ENCODE measurements at places on chromosomes 3 and 15.

DNA sequence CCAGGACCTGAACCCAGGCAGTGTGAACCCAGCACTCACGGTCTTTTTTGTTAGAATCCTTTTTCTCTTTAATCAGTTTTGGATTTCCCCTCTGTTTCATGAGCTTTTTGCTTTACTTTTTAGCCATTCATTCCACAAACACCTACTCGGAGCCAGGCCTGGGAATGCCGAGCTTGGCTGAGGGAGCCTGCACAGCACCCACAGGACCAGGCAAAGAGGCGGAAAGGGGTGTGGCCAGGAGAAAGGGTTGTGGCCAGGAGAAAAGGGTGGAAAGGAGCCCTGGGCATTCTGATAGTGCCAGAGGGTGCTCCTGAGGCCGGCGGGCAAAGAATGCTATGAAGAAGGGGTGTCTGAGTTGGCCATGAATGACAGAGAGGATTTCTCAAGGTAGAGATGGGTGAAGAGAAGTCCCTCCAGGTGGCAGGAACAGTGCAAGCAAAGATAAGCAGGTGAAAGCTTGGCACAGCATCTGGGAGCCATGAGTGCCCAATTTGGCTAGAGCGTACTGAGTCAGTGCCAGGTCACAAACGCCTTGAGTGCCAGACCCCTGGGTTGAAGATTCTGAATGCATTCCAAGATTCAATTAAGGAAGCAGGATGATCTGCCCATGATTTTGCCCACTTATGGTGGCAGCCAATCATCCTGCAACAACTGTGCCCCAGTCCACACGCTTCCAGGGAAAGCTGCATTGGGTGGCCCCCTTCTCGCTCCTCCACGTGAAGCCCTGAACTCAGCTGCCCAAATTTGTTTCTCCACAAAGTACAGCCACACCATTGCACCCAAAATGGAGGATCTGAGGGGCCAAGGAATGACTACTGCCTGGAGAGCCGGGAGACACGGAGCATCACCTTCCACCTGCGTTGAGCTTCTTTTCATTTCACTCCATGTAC, 157.2 kb downstream of the XXYLT1 start:
- DNase-seq = no peak

DNA sequence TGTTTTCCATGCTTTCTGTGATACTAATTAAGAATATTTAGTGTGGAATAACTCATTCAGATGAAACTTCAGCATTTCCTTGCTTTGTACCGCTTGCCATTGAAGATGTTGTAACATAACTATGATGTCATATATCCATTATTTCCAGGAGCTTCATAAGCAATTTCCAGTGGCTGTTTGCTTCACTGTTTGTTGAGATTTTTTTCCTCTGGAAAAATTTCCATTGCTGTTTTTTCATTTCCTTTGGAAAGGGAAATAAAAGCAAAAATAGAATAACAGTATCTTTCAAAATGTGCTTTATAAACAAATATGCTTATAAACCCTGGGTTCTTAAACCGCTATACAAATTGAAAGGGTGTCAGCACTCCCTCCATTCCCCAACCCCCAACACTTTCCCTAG, 319.6 kb upstream of the SEMA6D start:
- DNase-seq = no peak

- DNase-seq = no peak
Observed at GRCh38 chr15:60773901-60774300, 295.0 kb upstream of the ICE2 start.

DNA sequence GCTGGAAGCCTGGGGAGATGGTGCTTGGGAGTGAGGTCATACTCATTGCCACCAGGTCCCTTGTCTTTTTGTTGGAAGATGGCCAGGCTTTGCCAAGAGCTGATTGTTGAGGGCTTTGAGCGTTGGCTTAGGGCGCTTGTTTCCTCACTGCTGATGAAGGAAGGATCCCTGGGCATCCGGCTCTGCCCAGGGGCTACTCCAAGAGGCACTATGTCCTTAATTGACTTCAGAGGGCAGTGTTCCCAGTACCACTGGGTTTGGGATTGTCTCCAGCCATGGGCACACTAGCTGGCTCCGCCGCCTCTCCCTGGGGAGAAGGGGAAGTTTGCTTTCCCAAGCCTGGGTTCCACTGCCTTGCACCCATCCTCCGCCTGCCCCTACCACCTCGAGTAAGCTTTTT, 57.2 kb upstream of the RGMA start:
- DNase-seq = no peak

GRCh38 chr3:42172047-42172654, 81.0 kb downstream of the TRAK1 start:
- no peak for DNase-seq

- DNase-seq = no peak
Observed at GRCh38 chr15:95492388-95493070, 838.0 kb upstream of the NR2F2 start.

GRCh38 chr15:69209661-69210060, 49.2 kb downstream of the GLCE start:
- no peak for DNase-seq

DNA sequence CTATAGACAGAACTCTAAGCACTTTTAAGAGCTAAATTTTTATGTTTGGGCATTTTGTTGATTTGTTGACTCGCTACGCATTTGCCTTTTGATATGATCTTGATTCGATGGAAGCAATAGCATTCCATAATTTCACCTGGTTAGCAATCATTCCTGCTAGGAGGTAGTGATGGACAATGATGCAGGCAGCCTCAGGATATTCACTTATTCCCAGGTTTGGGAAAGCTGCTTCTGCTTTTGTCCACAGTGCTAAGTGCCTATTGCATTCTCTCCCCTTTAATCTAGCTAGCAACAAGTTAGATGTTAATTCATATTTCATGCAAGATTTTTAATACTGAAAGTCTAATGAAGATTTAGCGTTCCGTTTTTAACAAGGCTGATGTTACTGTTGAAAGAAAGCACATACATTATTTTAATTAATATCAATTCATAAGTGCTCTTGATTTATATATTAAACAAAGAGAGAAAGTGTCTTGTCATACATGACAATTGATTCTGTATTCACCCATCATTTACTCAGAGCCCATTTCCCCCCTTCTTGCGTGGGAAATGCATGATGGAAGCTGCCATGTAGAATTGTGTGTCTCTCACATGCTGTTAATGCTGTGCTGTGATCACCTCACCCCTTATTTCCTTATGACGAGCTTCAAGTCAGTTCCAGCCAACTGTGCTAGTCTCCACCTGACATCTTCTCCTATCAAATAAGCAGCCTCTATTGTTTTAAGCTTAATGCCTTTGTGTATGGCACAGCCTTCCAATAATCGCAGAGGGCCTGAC, 53.0 kb upstream of the TMCO5A start:
- DNase-seq = no peak

DNA sequence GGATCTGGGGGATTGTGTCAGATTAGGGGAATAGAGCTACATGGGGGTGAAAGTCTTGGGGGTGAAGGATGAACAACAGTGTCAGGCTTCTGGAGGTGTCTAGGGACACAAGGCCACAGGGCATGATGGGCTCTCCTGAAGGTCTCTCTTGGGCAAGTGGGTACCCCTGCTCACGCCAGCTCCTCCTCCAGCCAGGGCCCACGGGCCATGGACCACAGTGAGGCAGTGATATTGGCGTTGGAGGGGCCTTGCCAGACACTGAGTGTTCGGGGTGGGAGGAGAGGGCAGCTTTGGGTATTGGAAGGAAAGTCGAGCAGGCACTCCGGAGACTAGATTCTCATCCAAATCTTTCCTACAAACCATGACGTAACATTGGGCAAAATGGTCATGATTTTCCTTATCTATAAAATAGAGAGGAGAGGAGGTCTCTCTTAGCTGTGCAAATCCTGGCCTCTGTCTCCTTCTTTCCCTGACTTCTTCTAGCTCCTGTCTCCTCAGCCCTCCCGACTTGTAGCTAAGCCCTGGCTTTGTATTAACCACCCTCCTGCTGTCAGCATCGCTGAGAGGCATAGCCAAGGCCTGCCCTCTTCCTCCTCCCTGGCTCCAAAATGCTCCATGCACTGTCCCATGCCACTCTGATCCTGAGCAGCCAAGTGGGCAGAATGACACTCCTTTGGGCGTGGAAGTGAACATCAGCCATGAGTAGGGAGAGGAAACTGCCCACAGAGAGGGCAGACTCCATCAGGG, 24.0 kb upstream of the SRP14 start:
- DNase-seq = no peak

GRCh38 chr15:51377038-51377786, 35.8 kb downstream of the GLDN start:
- no peak for DNase-seq

DNA sequence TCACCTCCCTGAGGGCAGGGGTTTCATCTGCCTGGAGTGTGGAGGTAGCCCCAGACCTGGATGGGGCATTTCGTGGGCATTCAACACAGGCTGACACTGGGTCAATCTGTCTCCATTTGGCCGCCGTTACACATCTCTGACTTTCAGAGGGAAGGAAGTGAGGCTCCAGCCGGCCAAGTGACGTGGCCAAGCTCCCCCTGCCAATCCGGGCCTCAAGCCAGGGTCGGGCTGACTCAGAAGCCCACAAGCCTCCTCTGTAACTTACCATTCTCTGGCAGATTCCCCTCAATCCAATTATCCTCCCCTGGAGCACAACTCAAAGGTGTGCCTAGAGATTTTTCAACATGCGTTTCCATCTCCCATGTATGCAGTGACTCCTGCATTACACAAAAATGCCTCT, 227.6 kb downstream of the KLF13 start:
- no peak for DNase-seq

DNA sequence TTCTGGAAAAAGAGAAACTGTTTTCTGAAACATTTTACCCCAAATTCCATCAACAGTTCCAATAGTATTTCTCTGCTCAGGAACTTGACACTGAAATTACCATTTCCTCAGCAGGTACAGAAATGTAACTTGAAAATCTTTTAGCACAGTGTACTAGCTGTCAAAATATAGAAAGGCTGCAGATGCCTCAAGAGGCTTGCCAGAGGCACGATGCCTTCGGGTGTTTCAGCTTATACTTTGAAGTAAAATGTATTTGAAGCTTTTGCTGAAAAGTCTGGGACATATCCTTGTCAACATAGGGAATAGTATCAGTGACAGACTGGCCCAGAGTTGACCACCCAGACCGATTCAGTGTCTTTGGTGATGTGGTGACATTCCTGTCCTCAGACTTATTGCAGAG, 154.4 kb upstream of the CHRM5 start:
- DNase-seq = no peak

DNA sequence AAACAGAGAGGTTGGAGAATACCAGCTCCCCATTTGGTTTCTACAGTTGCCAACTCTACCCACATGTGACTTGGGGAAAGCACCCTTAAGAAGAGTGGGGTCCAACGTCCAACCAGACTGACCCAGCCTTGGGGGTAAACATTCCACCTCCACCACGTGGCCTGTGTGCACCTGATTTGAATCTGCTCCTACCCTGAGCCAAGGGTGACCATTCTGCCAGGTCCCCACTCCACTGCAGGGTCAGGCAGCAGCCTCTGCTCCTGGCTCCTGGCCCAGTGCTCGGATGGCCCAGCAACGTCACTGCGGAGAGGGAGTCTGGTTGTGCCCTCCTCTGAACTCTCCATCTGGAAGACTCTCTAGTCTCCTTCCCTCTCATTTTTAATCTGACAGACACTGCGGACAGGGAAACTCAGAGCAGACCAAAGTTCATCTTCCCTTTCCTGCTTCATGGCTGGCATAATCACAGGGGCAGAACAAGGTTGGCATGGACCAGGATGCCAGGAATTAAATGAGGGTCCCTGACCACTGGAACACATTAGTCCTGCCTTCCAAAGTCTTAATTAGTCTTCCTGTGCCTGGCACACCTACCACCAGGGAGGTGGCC, 29.4 kb downstream of the FHIT start:
- DNase-seq = no peak

- no peak for DNase-seq
Observed at GRCh38 chr3:41116851-41117250, 82.5 kb upstream of the CTNNB1 start.

GRCh38 chr3:155742349-155742965, 2.4 kb downstream of the PLCH1 start:
- DNase-seq = no peak

DNA sequence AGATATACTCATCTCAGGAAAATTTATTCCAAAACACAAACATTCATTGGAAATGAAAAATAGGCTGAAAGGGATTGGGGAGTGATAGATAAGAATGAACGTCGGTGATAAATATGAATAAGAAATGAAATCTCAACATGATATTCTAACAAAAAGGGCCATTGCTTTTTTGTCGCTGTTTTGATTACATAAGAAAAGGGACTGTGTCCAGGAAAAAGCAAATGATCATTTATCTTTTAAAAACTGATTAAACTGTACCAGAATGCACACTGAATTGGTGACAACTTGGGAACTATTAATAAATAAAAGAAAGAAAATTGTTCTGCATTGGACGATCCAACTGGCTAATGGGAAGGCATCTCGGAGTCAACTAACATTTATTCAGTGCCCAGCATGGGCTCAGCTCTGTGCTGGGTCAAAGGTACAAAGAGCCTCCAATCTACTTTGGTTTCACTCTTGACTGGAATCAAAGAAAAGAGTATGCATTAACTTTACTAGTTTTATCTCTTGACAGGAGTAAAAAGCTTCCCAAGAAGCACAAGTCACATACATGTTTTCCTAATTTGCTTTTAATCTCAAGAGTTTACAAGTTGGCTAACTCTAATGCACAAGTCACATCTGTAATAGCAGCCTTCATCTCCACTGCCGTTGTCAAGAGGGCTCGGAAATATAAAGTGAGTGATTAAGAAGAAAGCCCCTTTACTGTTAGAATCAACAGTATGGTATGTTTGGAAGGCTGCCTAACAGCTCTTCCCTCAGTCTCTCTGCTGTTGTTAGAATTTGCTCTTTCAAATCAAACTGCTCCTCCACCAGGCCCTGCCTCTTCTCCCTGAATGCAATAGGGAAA, 280.0 kb downstream of the IGSF11 start:
- DNase-seq = no peak

DNA sequence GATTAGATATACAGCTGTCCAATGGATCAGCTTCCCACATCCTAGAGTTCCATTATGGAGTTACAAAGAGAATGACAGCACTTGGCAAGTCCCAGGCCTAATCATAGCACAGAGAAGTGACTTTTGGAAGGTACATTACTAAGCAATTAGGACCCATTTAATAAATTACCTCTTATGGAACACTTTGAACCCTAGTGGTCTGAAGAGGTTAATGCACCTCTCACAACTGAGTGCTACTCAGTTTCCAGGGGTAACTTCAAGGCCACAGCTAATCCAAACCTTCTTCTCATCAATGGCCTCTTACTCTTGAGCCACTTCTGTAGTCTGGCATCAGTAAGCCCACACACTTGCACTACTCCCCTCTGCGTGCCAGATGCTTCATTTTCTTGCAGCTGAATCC, 34.9 kb upstream of the MEIS2 start:
- no peak for DNase-seq
